ENCODE measurements at places on chromosomes 2 and 18.

- DNase-seq = no peak
Observed at GRCh38 chr18:38243291-38243690, 677.7 kb upstream of the CELF4 start.

DNA sequence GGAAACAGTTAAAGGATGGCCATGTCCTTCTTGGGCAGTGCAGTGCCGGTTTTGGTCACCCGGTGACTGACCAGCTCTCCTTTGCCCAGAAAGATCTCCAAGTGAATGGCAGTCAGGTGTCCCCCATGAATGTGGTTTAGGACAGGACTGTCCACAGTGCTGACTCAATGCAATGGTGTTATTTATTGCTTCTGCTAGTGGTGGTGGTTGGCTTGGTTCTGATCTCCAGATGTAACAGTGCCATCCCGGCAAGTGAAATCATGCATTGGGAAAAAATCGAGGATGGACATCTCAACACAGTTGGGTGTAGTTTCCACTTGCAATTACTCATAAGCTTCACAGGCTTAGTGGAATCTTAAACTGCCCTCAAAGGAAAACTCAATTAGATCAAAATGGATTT lies 81.9 kb downstream of the TGOLN2 start:
- no peak for DNase-seq

- DNase-seq = peak; percentile 37
Observed at GRCh38 chr2:240921311-240921994, 15.3 kb downstream of the CROCC2 start.

DNA sequence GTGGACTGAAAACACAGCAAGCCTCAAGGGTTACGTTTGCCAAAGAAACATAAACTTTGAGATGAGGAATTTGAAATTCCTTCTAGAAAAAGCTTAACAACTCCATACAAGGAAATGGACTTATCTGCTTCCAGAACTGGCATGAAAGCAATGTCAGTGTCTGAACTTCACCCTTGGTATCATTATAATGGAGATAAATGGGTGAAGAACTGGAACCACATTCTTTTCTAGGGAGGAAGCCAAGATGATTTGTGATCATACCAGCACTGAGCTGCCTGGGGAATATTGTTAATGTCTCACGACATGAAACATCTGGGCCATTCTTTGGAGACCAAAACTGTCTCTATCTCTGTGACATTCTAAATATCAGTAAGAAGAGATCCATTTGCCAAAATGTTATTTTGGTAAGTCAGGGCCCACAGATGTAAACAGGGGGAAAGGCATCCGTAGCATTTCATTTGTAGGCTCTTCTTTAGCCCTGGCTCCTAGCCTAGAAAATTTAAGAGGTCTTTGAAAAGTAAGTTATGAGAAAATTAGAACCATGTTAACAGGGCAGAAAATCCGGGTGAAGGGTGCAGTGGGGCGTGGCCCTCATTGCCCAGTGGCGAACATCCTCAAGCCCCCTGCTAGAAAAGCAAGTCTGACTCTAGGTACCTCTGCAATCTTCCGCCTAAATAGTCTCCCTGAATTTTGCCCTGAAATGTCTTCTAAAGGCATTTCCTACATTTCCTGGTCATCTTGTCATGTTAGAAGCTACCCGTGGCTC lies 295.3 kb upstream of the EPAS1 start:
- no peak for DNase-seq

- DNase-seq = no peak
Observed at GRCh38 chr2:100888601-100889000, 68.7 kb downstream of the NPAS2 start.

DNA sequence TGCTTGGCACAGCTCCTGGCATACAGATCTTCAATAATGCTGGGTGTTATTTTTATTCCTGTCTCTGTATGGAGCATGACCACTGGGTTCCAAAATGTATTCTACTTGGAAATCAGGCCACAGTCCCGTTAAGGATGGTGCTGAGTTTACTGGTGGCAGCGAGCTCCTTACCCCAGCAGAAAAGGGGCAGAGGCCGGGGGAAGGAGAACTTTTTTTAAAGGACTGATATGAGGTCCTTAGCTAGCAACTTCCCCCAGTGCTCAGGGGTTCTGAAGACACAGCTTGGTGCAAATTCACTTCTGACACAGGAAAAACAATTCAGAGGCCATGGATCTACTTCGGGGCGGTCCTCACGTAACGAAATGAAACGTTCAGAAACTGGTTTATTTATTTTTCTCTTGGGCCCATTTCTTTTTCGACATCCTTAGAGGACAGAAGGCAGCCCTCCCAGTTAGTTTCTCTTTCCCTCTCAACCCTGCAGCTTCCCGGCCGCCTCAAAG lies 872 bp downstream of the RDH14 start:
- DNase-seq = no peak

DNA sequence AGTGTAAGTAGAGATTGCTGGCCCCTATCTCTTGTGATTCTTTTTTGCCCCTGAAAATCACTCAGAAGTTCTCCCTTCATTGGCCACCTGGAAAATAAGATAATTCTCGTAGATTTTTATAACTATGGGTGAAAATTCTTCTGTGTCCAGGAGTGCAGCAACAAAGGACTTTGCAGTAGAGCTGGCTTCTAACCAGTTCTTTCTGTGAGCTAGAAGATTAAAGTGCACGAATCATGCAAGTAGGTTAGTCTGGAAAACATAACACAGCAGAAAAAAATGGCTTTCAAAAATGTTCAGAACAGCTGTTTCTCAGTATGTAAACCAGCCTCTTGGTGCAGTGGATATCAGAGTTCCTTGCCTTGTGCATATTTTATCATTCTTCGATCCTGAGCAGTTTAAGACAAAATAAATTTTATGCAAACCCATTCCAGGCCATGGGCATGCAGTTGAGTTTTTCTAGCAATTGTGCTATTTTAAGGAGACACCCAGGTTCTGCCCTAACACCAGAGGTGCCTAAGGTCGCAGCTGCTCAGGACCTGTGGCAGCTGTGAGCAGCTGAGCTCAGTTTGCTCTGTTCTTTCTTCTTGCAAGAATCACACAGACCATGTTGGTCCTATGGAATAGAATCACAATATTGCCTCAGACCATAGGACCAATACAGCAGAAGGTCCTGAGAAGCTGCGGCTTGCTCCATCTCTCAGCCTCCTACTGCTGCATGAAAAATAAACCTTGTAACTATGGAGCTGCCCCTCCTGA lies 80.9 kb upstream of the BCL2L11 start:
- DNase-seq = no peak

- DNase-seq = no peak
Observed at GRCh38 chr2:28430788-28431418, 38.2 kb downstream of the FOSL2 start.

- DNase-seq = no peak
Observed at GRCh38 chr2:218691234-218691633, 19.3 kb downstream of the STK36 start.

DNA sequence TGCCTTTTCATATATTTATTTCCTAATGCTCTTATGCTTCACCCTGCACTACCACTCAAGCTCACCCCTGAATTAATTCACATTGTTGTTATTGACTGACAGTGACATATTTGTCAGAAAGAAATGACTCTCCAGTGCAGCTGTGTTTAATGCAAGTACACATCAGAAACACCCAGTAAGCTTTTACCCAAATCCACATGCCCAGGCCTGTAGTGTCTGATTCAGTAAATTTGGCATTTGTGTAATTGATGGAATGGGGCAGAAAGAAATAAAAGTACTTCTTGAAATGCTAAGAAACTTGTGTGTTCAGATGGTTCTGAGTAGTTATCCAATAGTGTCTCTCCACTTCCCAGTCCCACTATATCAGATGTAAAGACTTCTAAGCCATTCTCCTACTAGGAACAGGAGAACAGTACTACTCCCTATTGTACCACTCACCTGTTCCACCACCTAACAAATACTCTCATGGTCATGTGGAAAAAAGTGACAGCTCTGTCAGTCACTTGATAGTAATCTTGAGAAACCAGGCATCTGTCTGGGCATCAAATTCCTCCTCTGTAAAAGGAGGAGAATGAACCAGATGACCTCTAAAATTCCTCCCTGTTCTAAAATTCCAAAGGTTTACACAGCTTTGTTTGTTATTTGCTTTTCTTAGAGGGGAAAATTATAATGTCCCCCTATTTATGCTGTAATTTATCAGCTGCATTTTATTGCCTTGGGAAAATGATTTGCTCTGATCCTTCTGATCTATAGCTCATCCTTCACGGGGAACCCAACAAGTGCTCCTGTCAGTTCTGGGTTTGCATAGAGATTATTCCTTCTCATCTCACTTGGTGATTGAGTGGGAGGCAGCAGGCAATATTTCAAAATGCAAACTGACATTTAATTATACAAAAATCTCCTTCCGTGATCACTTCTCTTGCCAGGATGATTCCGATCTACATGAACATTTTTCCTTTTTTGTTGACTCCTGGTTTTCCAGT lies 70.9 kb downstream of the ZNF385B start:
- no peak for DNase-seq

- DNase-seq = no peak
Observed at GRCh38 chr18:49612515-49613033, 50.7 kb downstream of the LIPG start.

DNA sequence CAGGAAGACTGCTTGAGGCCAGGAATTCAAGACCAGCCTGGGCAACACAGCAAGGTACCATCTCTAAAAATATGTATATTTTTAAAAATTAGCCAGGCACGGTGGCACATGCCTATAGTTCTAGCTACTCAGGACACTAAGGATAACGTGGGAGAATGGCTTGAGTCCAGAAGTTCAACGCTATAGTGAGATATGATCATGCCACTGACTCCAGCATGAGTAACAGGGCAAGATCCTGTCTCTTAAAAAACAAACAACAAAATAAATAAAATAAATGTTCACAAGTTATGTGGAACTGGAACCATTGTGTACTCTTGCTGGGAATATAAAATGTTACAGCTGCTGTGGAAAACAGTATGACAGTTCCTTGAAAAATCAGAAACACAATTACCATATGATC lies 47.2 kb downstream of the USP34 start:
- no peak for DNase-seq

DNA sequence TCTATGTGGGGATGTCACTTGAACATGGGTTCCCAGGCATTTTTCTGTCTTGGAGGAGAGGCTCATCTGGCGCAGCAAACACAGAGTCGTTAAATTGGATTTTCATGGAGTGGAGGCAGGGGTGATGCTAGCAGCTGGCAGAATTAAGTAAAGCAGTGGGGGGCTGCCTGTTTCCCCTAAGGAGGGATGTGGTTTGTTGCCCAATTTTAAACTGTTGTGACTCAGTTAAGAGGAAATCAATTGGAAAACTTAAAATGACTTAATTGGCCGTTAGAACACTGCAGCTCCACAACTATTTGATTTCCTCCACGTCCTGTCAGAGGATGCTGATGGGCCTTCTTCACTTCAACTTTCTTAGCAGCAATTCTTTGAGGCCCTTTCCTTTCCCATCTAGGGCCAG lies 354.1 kb upstream of the ATP5MC3 start:
- no peak for DNase-seq

DNA sequence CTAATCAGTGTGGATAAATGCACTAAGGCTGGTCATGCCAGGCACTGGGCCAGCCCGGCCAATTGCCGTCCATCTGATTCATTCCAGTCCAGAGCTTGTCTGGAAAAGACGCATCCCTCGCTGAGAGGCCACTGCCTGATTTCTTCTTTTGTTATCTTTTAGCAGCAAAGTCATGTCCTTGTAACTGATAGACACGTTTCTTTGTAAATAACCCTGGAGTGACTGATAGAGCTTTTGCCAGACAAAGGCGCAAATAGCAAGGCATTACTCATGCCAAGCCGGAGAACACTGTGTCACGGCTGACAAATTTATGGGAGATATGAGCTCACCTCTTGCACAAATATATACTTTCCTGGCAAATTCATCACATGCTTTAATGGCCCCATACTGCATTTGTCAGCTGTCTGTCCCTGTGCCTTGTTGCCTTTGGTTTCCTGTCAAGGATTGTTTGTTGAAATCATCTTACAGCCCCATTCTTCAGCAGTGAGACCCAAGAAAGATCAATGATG lies 164.4 kb downstream of the ETAA1 start:
- DNase-seq = no peak

DNA sequence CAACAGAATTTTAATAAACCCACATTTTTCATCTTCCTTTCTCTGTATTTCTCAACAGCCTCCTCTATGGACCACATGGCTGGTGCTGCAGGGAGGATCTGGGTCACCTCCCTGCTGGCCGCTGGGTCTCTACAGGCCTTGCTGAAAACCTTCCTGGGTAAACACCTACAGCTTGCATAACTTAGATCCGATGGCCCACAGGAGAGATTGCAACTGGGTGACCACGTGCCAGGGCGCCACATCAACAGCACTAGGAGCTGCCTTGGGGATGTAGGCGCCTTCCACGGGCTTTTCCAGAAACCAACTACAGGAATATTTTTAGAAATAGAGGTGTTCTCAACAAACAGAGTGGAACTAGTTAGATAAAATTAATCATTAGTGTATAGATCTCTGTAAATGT lies 19.4 kb downstream of the TMEM18 start:
- DNase-seq = no peak

DNA sequence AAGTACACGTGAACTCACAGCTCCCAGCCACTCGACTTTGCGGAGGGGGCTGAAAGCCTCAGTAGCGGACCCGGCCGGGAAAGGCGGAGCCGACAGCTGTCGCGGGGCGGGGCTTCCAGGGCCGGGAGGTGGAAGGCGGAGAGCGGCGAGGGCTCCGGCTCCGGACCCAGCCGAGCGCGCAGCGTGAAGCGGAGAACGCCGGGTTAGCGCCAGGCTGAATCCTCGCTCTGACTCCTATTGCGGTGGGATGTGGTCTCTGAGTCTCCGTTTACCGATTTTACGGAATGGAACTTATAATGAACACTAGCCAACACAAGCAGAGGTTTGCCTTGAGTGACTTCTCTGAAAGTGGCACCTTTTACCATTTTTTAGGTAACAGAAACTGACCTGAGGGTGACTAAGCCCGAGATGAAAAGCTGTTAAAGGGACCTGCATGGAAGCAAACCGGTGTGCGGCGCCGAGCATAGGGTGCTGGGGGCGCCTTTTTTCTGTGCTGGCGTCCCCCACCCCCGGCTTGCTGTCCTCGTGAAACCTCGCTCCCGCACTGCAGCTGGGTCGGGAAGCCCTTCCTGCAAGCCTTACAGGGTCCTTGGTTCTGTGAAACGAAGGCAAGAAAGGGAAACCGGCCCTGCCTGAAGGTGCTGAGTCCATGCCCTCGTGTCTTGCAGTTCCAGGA lies 72.9 kb downstream of the EN1 start:
- DNase-seq = no peak

DNA sequence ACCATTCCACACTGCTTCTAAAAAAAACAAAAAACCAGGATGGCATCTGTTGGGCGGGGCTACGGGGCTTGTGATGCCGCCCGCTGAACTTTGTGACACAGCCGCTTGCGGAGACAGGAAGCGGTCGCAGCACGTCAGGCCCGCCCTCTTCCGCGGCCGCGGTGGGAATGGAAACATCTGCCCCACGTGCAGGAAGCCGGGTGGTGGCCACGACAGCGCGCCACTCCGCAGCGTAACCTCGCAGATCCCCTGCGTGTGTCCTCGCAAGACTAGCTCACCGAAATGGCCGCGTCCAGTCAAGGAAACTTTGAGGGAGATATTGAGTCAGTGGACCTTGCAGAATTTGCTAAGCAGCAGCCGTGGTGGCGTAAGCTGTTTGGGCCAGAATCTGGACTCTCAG lies 168.5 kb downstream of the SUCLG1 start:
- DNase-seq = no peak
